ENCODE measurements at places on chromosomes 3 and 15.

GRCh38 chr3:62445275-62445674 lies 71.9 kb upstream of the FEZF2 start:
- no peak for DNase-seq

- no peak for DNase-seq
Observed at GRCh38 chr3:4981294-4981664, 2.0 kb downstream of the BHLHE40 start.

DNA sequence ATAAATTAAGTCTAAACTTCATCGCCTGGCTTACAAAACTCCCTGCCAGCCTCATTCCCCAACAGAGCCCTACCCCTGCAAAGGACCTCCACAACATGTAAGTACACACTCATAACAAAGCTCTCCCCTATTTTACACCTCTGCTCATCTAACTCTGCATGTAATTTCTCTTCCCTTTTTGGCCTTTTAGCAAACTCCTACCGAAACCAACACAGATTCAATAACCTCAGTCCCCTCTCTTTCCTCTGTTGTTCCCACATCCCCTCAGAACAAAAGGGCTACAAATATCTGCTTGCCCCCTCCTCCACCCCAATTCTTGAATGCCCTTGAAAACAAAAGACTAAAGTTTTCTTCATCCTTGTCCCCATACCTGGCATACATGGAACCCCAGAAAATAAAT lies 662 bp downstream of the UBL7 start:
- DNase-seq: no peak

DNA sequence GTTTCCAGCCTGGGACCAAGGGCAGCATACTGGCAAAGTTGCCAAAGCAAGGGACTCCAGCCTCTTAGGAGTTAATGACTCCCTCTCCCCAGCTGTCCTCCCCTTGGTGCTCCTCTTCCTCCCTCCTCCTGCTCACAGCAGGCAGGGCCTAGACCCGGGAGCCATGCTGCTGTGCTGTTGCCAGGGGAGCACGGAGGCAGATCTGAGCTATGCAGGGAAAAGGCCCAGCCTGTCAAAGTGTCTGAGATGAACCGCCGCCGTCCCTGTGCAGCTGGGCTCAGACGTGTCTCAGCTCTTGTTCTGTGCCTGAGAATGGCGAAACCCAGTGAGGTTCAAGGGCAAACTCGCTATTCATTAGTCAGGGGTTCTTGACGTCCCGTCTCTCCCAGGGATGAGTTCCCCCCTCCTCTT lies 60.8 kb upstream of the POLG start:
- no peak for DNase-seq

- no peak for DNase-seq
Observed at GRCh38 chr3:157294491-157294890, 134.5 kb upstream of the CCNL1 start.

- no peak for DNase-seq
Observed at GRCh38 chr3:59895972-59896371, 846.1 kb upstream of the CFAP20DC start.

DNA sequence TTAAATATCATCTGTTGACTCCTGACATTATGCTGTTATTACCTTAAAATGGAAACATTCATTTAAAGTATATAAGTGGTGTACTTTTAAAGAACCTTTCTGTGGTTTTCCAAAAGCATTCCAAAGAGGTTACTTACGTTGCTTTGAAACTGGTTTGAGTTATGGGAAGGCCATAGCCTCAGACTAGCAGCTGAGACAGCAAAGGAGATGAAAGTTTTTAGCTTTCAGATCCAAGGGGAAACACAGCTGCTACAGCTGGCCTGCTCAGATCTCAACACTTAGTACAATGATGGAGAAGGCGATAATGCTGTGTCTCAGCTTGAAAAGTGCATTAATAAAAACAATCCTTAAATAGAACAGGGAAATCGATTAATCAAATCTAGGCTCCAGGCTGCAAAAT lies 921.1 kb downstream of the ROBO1 start:
- no peak for DNase-seq

GRCh38 chr15:72342385-72342784 lies 22.4 kb upstream of the CELF6 start:
- no peak for DNase-seq

- DNase-seq: no peak
Observed at GRCh38 chr3:173479301-173479700, 81.8 kb downstream of the NLGN1 start.

- no peak for DNase-seq
Observed at GRCh38 chr3:57074135-57074534, 13.7 kb downstream of the SPATA12 start.

- DNase-seq: no peak
Observed at GRCh38 chr15:37933666-37934065, 774 bp upstream of the TMCO5A start.

DNA sequence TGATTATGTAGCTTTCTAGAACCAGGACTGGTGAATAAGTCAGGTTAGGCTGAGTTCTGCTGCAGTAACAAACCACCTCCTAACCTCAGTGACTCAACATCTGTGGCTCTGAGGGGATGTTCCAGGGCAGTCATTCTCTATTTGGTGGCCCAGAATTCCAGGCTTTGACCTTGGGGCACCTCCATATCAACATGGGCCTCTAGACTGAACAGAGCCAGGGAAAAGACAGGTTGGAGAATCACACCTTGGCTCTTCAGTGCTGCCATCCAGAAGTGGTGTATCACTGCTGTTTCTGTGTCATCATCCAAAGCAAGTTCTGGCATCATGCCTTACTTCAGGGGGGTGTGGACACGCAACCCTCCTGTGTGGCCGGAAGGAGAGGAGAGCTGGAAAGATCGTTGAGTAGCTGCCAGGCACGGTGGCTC lies 15.3 kb downstream of the ZBTB47 start:
- DNase-seq: no peak

DNA sequence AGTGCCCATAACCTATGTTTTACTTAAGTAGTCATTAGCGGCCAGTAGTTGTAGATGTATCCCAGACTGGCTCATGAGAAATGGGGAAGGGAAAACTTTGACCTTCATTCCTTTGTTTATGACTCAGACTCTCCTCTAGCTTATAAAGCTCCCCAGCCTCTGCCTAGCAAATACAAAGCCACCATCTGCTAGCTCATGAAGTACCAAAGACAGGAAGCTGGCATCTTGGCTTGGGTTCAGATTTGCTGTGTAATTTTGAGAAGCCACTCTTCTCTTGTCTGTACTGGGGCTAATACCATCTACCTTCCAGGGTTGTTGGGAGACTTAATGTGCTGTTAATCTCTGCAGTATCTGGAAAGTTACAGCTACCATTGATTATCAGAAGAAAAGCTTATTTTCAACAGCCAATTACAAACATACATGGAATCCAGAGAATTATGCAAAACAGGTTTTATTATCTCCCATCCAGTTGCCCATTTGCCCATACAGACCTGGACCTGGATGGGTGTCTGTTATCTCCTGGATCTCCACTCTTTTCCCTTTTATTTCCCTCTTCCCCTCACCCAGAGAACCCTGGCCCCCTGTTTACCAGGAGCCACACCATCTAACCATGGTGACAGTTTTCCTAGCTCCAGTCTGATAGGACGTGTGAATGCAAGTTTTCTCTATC lies 153.8 kb downstream of the SEMA6D start:
- no peak for DNase-seq

GRCh38 chr3:51777985-51778384 lies 1.1 kb downstream of the IQCF6 start:
- no peak for DNase-seq

GRCh38 chr15:51833772-51834171 lies 4.3 kb downstream of the TMOD3 start:
- DNase-seq: no peak

DNA sequence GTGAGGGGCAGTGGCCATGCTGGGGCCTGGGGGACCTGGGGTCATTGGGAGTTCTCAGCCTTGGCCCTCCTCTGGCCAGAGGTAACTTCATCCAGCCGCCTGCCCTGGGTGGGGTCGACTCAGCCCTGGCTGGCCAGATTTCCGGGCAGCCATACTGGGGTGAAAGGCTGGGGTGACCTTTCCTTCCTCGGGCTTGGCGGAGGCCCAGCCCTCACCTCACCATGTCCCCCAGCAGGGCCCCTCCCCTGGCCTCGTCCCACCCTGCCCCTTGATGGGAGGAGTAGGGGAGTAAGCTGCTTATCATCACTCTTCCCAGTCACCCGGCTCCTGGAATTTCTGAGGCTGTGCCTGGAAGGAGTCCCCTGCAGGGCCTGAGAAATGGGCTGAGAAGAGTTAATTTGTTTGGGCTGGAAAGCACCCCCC lies 5.4 kb downstream of the SEMA3F start:
- no peak for DNase-seq

DNA sequence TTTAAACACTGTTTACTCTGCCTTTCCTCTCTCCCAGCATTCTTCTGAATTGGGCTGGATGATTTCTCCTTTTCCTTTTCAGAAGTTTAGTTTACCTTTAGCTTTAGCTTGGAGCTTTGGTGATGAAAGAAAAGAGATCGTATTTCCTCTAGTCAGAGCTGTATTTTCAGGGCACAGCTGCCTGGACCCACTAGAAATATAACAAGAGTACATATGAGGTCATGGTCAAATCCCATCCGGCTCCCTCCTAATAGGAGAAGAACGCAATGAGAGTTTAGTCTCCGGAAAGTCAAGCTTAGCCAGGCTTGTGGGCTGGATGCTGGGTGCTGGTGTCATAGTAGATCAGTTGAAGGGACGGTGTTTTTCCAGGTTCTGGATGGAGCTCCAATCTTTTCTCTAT lies 177.1 kb upstream of the PFN2 start:
- no peak for DNase-seq

DNA sequence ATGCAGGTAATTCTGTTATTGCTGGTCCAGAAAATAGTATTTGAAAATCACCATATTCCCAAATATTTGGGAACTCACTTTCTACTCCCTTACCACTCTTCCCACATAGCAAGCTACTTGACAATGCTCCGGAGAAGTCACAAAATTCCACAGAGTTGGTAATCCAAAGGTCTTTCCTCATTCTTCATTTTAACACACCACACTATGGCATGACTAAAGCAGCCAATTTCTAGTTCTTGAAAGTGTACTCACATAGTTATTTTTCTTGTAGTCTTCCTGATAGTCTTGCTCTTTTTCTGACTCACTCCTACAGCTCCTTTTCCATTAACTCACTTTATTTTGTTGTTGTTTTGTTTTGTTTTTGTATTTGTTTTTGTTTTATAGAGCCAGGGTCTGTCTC lies 67.2 kb downstream of the MYO9A start:
- no peak for DNase-seq

DNA sequence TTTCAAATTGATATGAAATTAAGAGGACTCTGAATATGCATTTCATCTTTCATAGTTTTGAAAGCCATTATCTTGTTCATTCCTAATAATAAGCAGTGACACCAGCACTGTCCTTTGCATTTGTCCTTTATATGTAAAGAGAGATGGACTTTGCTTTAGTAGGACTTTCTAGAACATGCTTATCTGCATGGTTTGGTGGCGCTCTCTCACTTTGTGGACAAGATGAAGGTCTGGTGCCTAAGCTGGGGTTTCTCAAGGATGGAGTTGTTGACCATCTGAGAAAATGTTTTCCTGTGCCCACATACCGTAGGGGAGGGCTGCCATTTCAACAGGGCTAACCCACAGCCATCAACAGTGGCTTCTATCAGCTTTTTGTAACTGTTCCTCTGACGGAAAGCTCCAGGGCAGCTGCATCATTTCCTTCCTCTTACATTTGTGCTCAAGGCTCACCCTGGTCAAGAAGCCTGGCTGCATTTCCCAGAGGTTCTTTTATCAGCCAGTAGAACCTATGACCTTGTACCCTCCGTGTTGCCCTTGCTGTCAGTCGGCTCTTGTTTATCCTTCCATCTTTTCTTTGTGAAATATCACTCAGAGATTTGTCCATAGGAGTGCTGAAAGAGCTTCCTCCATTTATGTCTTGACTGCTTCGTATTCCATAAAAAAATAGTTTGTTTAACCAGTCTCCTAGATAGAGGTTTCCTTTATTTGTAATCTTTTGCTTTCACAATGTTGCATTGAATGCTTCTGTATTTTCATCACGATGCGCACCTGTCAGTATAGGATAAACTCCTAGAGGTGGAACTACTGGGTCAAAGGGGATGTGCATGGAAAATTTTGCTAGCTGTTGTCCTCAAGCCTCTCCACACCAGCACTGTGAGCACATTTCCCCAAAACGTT lies 44.6 kb downstream of the ABHD2 start:
- DNase-seq: no peak

DNA sequence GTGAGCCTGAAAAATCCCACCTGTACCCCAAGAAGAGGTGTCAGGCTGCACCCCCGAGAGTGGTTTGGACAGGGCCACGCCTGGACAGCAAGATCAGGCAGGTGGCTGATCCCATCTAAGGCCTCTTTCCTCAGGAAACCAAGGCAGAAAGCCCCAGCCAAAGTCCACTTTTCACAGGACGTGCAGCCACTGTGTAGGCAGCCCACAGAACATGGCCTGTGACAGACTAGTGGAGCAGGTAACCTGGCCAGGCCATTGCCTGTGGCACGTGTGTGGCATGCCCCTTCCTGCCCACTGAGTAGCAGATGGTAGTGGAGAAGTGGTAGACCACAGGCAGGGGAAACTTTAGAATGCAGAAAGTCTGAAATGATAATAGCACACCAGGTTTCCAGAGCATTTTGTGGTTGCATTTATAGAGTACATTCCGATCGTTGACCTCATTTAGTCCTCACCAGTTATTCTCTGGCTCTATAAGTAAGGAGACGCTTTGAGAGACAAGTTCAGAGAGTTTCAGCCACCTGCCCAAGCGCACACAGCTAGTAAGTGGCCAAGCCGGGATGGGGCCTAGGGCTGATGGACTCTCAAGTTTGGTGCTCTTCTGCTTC lies 68.7 kb downstream of the AAGAB start:
- no peak for DNase-seq

DNA sequence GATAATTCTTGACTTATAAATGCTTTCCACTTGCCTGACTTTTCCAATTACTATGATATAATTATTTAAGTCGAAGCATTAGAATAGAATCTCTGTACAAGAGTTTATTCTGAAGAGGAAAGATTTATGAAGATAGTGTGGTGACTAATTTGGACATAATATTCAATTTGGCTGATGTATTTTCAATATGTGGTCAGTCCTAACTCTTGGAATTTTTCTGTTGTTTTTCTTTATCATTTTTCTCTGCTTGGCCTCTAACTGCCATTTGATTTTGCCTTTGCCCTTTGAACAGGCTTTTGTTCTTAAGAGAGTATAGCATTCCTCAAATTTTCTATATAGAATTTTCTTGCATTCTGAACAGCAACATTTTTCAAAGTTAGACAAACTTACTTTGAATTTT lies 2.6 kb upstream of the MDFIC2 start:
- DNase-seq: no peak

DNA sequence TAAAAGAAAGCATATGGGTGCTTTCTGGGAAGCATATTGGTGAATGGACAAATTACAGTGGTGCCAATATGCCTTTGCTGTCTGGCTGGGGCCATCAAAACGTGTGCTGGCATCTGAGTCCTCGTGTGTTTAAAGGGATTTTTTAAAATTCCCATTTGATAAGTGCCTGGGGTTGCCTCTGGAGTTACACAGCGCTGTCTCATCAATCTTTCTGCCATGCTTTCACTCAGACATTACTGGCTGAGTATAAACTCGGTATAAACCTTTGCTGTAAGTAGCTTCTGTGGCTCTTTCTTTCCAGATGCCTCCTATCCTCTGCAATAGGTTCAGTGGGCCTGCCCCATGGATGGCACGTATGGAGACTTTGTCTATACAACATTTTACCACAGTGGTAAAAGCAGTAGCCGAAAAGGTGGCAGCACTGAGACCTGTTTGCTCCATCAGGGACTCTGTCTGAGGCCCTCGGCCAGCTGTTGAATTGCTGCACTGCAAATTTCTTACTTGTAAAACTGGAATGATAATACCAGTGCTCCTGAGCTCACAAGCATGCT lies 195.5 kb downstream of the LPP start:
- DNase-seq: no peak

Measured in activated naive CD4-positive, alpha-beta T cell (primary cell).